ENCODE measurements at places on chromosomes 5 and 9.

- DNase-seq, result no peak
These were observed 155.3 kb upstream of the ABCA1 start for GRCh38 chr9:105083256-105083655.

GRCh38 chr5:173201636-173202265 is 33.3 kb downstream of the NKX2-5 start:
- DNase-seq, result no peak

GRCh38 chr5:174801798-174802197 is 77.4 kb downstream of the MSX2 start:
- DNase-seq, result no peak

DNA sequence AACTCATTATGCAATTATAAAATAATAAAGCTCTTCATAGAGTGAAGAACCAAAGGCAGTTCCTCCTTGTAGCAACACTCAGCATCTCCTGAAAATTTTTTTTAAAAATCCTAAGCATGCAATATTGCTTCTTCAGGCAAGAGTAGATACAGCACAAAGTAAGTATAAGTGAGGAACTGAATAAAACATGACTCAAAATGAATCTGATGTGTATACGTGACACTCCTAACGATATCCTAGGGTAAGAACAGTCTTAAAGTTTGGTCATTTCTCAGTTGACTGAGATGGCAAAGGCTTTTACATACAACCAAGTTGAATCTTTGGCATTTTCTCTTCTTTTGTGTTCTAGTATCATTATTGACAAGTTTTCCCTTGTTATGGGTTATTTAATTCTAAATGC is 41.1 kb upstream of the AOPEP start:
- DNase-seq, result no peak

DNA sequence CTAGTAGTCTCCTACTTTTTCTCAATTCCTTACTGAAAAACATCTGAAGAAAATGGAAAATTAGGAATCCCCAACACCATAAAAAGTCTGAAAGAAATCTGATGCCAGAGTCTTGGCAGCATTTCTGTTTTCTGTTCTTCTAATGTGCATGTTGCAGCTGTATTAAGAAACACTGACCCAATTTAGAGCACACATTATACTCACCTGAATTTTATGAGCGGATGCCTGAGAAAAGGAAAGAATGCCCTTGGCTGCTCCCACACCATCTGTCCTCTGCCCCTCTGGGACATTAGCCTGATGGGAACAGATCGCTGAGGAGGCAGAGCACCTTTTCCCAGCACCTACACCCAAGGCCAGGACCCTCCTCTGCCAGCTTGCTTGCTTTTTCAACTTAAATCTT is 14.1 kb upstream of the ANP32B start:
- no peak for DNase-seq

- no peak for DNase-seq
These were observed 11.9 kb downstream of the GTF3C5 start for GRCh38 chr9:133042676-133043075.

- no peak for DNase-seq
These were observed 102.2 kb downstream of the CETN3 start for GRCh38 chr5:90307322-90307721.

DNA sequence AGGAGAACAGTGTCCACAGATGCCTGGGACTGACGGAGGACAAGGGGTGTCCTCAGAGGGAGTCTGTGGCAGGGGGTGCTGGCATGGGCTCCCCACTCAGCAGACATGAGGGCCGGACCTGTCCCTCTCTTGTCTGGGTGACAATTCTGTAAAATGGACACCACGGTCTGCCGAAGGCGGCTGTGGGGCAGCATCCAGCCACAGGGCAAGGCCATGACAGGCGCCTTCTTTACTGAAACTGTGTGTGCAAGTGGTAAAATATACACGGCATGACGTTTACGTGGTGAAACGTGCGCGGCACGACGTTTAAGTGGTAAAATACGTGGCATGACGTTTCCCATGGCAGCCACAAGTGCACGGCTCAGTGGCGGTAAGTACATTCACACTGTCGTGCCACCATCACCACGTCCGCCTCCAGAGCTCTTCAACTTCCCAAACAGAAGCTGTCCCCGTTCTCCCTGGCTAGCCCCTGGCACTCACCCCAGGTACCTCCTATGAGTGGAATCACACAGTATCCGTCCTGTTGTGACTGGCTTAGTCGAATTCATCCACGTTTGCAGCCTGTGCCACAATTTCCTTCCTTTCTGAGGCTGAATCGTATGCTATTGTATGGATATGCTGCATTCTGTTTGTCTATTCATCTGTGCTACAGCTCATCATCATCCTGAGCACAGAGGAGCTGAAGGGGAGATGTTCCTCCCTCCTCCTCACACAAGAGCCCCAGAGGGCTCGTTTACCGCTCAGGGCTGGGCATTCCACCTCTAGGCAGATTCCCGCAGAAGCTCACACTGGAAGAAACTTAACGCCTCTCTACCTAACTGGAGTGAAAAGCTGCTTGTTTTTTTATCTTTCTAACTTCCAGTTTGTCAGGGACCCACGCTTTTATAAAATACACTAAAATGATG is 52.5 kb downstream of the COL23A1 start:
- no peak for DNase-seq

DNA sequence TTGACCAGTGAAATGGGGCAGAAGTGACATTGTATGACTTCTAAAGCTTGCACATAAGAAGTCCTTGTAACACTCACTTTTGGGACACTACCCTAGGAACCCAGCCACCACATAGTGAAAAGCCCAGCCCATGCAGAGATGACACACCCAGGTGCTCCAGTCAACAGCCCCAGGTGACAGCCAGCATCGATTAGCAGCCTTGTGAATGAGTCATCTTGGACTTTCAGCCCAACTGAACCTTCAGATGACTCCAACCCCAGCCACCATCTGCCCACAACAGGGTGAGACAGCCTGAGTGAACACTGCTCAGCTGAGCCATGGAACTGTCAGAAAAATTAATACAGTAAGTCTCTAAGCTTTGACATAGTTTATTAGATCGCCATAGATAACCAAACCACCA is 458.6 kb downstream of the ZSWIM6 start:
- no peak for DNase-seq

GRCh38 chr9:12054235-12054634 is 639.0 kb upstream of the TYRP1 start:
- DNase-seq, result no peak

DNA sequence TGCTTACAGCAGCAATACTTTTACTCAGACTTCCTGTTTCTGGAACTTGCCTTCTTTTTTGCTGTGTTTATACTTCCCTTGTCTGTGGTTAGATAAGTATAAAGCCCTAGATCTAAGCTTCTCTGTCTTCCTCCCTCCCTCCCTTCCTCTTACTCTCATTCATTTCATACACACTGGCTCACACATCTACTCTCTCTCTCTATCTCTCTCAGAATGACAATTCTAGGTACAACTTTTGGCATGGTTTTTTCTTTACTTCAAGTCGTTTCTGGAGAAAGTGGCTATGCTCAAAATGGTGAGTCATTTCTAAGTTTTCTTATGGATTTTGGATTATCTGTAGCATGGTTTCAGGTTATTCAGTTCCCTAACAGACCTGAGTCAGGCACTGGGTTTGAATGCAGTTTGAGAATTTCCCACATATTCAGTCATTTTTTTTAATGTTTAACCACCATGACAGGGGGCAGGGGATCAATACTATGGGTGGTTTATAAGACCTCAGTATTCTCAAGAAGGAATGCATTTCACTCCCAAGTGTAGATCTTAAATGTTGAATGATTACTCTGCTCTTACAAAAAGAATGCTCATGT is at the start of gene IL7R:
Gene IL7R (plus strand): TSS at position 127 of the 587 bp plus-strand sequence. CDS start 87 bp downstream, at position 214.
- DNase-seq, result no peak

DNA sequence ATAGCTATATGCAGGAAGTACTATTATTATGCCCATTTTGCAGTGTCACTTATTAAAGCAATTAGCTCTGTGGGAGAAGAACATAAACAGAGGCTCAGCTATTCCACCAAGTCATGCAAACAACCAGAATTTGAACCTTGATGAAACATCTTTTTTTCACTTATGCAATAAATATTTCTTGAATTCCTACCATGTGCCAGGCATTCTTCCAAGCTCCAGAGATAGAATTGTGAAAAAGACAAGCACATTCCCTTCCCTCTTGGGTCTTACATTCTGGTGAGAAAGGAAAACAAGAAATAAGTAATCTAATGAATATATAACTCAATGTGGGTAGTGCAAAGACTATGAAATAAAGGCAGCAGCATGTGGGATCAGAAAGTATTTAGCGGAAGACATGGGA is 32.1 kb upstream of the ADRB2 start:
- DNase-seq, result no peak

- DNase-seq, result no peak
These were observed 76.2 kb downstream of the STK10 start for GRCh38 chr5:172111852-172112225.

GRCh38 chr9:98203153-98203552 is 10.7 kb upstream of the CORO2A start:
- DNase-seq, result no peak

Data from stimulated activated CD8-positive, alpha-beta memory T cell treated with anti-CD3 and anti-CD28 coated beads, Interleukin-4, amount 100 ng/mL, for 1 hour (primary cell).